Activated T-cell treated with anti-CD3 and anti-CD28 coated beads for 1 hour (primary cell): ENCODE measurements at places on chromosomes 5 and 9.

- DNase-seq = no peak
Observed at GRCh38 chr5:74342948-74343682, 297.4 kb downstream of the ENC1 start.

- no peak for DNase-seq
Observed at GRCh38 chr9:114371973-114372917, 15.5 kb downstream of the AKNA start.

- no peak for DNase-seq
Observed at GRCh38 chr5:7043797-7044196, 330.6 kb downstream of the TENT4A start.

GRCh38 chr5:132016721-132017250 is 5.3 kb upstream of the ACSL6 start:
- no peak for DNase-seq

DNA sequence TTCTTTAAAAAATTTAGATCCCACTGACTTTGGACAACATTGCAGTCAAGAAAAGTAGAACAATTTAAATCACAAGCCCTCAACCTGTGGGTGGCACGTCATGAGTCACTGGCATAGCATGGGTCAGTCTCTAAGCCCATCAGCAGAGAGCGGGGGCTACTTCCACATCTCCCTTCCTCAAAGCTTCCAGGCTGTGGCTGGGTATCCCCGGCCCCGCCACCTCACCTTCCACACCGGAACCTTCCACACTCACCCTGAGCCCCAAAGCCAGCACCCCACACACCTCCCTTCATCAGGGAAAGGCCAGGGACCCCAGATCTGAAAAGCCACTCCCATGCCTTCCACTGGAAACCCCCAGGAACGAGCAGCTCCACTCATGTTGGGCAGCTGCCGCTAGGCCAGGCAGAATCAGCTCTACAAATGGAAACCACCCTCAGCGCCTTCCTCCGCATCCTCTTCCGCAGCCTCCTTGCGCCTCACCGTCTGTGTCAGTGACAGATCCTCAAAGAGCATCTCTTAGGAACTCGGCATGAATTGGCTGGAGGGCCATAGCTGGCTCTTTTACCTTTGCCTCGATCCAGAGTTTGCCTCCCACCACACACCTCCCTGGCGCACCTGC is 156.5 kb downstream of the ERCC6L2 start:
- no peak for DNase-seq

GRCh38 chr9:21110708-21111576 is 30.7 kb downstream of the IFNW1 start:
- DNase-seq = no peak

- DNase-seq = no peak
Observed at GRCh38 chr5:143896516-143896915, 84.6 kb downstream of the HMHB1 start.

DNA sequence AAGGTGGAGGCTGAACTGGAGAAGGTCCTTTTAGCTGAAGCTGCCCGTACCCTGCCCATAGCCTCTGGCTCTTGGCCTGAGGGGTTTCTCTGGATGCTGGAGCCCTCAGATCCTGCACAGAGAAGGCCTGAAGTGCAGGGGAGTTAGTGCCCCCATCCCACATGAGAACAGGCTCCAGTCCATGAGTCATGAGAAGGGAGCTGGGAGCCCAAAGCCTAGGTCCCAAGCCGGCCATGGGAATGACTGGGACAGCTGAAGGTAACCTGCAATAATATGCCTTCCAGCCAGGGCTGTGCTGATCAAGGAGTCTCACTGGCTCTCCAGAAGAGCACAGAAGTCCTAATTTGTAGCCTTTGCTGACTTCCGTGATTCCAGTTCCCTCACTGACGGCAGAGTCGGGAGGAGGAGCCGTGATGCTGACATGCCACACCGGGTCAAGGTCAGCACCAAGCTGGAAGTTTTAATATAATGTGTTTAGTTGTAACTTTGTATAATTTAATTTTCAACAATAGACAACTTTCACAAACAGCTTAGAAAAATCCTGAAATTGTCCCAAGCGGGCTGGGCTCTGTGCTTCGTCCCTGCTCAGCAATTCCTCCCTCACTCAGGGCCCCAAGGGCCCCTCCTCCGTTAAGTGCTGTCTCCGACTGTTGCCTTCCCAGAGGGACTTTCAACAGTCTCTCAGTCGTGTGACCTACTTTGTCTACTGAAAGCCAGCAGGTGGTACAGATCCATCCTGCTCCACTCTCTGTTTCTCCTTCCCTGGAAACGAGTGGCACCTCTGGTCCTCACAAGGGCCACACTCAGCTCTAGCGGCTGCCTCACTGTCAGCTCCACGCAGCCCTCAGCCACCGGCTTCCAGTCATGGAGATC is 387.8 kb downstream of the GADD45G start:
- no peak for DNase-seq

DNA sequence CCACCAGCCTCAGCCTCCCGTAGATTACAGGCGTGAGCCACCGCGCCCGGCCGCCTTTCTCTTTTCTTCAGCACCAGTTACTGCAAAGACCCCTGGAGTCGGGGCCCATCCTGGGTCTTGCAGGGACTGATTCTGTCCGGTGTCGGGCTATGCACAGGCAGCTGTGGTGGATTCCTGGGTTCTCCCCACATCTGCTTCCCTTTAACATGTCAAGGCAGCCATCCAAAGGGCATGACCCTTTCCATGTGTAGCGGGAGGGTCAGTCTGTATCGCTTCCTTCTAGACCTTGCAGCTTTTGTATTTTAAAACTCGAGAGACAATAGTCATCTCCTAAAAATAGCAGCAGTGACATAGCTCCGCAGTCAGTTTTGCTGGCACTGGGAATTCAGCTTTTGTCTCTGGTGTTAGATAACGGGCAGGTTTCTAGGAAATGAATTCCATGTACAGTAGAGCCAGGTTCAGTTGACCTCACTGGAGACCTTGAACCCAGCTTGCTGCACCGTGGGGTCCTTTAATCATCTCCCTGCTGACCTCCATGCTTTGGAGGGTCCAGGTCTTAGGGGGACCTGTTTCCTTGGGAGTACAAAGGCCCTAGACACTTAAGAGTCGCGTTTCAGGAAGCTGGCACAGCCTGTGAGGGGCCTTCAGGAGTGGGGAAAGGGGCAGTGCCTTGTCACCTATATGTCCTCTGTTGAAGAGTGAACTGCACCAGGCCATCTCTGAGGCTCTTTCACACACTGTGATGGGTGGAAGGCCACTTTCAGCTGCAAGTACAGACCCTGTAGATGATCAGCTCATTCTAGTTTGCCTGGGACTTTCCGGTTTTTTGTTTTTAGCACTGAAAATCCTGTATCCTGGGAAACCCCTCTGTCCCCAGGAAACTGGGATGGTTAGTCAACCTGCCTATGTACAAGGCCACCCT is 13.8 kb downstream of the ANKRD33B start:
- DNase-seq = no peak
